Stimulated activated CD4-positive, alpha-beta T cell treated with anti-CD3 and anti-CD28 coated beads, TNF-alpha, amount 100 ng/mL, for 1 hour (primary cell): ENCODE measurements at places on chromosomes 2 and 18.

- no peak for DNase-seq
These were observed 107.9 kb downstream of the FAM124B start for GRCh38 chr2:224293976-224294375.

GRCh38 chr2:169072163-169072925, 3.0 kb downstream of the DHRS9 start:
- no peak for DNase-seq

- DNase-seq, result no peak
These were observed 77.9 kb downstream of the UXS1 start for GRCh38 chr2:106116248-106116647.

GRCh38 chr2:159706385-159706980, 5.8 kb upstream of the MARCHF7 start:
- DNase-seq, result no peak

DNA sequence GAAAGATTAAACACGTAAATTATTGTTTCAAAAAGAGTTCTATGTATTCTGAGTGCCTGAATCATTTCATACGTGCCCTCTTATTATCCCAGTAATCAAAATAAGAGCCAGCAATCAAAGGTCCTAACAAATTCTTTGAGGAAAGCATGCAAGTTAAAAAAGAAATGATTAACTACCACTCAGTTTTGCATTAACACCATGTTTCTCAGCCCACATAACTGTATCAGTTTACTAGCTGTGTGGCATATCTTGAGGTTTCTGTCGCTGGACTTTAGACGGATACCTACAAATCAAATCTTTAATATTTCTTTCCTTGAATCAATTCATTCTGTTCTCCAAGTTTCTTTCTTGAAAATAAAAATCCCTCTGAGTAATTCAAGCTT, 668.9 kb upstream of the CHAC2 start:
- DNase-seq, result no peak

DNA sequence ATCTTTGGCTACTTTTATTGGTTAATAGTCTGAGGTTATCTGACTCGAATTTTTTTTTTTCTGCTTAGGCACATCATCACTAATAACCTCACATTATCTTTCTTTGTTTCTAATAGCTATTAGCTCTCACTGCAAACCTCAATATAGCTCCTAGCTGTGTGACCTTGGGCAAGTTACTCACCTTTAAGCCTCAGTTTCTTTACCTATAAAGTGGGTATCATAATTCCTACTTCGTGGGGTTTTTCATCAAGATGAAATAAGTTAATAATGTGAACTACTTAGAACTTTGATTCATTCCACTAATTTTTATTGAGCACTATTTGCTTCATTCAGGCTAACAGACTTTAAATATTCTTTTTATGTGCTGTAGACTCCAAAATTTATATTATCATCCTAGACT, 55.5 kb downstream of the AGPS start:
- no peak for DNase-seq

DNA sequence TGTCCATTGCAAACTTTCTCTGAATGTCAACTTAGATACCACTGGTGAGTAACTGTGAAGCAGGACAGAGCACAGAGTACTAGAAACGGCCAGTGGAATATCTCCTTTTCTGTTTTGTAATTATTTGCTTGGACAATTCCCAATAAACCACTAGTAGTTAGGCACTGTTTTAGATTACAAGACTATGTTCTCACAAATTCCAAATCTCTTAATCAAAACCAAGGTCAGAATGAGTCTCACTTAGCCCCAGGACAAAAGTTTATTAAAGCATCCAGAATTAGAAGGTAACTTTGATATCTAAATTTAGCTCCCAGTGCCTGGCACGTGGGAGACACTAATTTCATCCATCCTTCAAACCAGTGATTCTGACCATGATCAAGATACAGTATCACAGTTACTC, 89.0 kb downstream of the ZNF521 start:
- no peak for DNase-seq

DNA sequence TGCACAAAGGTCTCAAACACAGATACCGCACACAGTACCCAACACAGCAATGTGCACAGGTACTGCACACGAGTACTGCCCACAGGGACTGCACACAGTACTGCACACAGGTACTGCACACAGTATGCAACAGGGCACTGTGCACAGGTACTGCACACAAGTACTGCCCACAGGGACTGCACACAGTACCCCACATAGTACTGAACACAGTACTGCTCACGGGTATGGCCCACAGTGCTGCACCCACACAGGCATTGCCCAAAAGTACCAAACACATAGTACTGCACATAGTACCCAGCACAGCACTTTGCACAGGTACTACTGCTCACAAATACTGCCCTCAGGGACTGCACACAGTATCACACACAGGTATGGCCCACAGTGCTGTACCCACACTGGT, 73.1 kb downstream of the ZNF236 start:
- DNase-seq, result no peak
